ENCODE measurements at places on chromosomes 13 and 19. TPM values are rescaled to one million over a fixed set of nuclear protein-coding genes. Genes with fewer than 3 reads are reported as not detected.

- peak; percentile 84 for DNase-seq
These were observed at the start of gene CNN2 for GRCh38 chr19:1025960-1026782. CNN2 (plus strand) TSS chr19:1026608; CDS start chr19:1026662, 54 bp downstream.

The IZUMO2 gene
- total RNA-seq, result not detected

- no peak for DNase-seq
These were observed 111.6 kb downstream of the RGCC start for GRCh38 chr13:41568972-41569351.

GRCh38 chr19:29478578-29479565 is 46.9 kb upstream of the VSTM2B start:
- DNase-seq, result no peak

- no peak for DNase-seq
These were observed 370.7 kb downstream of the HS6ST3 start for GRCh38 chr13:96460609-96461008.

DNA sequence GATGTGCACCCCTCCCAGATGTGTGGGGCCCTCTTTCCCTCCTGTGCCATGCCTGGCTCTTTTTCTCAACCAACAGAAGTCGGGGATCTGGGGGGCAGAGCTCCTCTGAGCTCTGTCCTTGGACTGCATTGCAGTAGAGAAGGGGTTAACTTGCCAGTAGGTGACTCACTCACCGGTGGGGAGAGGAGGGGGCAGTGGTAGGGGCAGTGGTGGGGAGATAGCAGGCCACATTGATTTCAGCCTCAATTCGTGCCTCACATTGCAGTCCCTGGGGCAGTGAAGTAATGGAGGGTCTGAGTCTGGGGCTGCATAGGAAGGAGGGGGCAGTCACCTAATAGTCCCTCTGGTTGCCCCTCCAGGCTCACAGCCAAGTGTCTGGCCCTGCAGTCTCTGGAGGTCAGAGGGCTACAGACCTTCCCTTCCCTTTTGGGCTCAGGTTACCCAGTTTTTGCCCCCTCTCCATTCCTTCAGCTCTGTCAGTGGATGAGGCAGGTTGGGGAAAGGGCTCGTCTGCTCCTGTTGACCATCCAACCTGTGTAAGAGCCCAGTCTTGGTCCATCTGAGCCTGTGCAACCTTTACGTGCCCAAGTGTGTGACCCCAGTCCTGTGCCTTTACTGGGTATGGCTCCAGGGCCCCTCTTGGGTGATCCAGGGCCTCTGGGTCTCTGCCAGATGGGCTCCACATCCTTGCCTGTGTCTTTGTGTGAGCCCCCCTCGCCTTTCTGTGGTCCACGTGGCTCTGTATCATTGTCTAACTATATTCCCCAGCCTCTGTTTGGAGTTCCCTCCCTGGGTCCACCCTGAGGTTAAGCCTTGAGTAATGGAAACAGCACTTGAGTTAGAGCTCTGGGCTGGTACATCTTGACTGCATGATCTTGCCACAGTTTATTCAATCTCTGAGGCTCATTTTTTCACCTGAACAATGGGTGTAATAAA is 13.0 kb downstream of the CIC start:
- peak; percentile 71 for DNase-seq

Data from ovary (tissue), 10 donors.